Stimulated activated CD4-positive, alpha-beta T cell treated with anti-CD3 and anti-CD28 coated beads, Interleukin-1b, Interleukin-23, amount 100 ng/mL, for 48 hours (primary cell): ENCODE measurements at places on chromosomes 2 and 18.
A peak's percentile ranks its signal among the peaks of the same experiment; 100 is the strongest.

DNA sequence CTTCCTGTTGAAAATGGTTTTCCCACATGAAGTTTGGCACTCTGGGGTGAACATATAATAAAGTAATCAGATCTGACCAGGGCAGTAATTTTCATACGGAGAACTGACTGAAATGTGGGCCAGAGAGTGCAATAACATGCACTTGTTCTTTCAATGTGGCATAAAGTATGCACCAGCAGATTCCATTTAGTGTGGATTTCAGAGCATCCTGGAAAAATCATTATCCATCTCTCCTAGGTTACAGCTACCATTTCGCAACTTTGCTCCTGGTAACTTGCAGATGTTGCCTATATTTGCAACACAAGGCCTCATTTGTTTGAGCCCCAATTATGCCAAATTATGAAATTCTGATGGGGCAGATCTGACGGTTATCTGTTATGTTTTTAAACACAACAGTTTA lies 55.4 kb downstream of the COLEC12 start:
- no peak for DNase-seq

DNA sequence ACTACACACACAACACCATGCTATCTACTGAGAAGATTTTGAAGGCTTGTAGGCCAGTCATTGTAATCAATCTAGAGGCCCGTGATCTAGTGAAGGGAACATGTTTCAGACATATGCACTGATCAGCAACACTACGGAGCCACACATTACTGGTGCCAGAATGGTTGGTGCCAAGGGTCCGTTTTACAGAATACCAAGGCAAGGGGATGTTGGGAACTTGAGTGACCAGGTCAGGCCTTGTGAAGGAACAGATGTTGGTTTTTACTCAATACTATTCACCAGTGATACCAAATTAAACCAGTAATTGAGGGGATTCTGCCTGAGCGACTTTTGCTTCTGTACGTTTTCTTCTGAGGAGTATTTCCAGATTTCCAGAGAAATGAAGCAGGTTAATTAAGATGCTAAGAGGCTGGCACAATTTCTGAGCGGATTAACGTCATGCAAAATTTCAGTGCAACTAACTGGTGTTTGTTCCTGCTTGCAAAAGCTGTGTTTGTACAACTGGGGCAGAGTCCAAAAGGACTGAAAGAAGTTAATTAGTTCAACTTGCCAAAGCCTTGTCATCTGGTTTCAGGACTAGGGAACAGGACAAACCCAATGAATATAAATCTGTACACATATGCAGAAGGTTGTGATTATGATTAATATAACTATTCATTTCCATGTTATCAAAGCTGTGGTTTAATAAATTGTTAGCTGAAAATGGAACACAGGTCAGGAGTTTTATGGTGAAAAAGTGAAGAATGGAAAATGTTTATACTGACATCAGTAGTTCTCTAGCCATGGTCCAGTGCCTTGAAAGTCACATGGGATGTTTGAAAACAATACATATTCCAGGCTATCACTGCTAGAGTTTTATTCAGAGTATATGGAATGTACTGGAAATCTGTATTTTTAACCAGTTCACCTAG lies 432.1 kb upstream of the DCC start:
- DNase-seq = no peak

GRCh38 chr18:9792565-9793245 lies 84.6 kb downstream of the RAB31 start:
- DNase-seq = peak; percentile 27

DNA sequence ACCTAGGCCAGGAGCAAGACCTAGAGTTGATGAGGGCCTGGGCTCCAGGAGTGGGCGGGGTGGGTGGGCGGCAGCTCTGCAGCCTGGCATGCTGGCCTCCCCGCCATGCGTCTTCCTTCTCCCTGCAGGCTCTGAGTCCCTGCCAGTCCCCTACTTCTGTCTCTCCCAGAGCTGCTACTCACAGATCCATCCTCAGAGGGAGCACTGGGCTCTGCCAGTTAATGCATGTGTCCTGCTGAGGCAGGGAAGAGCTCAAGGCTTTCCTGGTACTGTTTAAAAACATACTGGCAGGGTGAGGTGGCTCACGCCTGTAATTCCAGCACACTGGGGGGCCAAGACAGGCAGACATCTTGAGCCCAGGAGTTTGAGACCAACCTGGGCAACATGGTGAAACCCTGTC lies 38.7 kb upstream of the EDAR start:
- DNase-seq = no peak

DNA sequence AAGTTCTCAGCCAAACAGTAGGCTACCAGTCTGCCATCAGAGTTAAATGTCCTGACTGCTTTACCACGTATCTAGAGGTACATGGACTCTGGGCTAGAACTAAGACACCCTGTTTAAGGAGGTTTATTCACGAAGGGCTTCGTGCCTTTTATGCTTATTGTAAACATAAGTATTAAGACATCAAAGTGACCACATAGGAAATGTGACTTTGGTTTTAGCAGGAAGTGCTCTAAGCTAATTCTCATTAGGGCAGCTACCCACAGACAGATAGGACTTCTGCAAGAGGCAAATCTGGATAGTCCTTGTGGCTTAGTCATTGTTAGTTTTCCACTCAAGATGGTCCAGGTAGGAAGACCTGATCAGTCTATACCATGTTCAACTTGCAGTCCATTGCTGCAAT lies 233.3 kb upstream of the MGAT5 start:
- DNase-seq = no peak

- no peak for DNase-seq
Measured at GRCh38 chr2:163800951-163801381, 65.2 kb upstream of the FIGN start.

DNA sequence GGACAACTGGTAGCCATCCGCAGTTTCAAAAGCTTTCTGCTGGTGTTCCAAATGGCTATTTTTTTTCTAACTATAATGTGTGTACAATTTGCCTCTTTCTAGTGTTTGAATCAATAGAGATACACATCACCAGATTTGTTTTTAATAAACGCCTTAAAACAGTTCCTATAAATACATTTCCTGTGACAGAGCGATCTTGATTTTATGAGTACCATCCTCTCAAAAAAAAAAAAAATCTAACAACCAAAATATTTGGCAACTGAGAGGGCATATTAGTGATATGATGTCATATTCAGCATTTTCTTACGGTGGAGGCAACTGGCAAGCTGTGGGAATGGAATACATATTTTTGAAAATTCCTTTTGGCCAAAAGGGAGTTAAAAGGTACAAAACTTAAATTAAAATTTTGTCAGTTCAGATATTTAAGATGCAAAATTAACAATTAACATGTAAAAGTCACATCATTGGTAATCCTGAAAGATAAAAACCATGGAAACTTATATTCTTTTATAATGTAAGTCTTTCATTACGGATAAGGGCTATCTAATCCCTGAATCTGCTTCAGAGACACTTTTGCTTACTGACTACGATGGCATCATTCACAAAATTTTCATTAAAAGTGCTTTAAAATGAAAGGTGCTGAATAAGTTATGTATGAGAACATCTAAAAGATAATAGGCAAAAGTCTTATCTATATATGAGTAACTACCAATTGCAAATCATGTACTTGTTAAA lies 268.4 kb downstream of the TCF4 start:
- no peak for DNase-seq

DNA sequence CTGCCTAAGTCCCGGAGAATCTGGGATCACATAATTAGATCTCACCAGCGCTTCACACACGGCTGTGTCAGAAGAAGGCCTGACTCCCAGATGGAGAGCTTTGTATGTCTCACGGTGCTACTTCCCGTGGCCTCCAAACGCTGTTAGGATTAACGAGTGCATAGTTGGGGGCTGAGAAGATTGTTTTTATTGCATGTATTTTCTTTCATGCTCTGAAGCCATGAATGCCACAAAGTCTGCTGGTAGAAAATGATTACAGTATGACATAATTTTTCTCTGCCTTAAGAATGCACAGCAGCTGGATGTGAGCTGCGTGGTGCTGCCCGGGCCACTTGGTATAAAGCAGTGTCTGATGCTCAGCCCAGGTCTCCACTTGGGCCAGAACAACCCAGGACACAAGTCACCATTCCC lies 166.5 kb downstream of the SEPTIN10 start:
- DNase-seq = no peak

DNA sequence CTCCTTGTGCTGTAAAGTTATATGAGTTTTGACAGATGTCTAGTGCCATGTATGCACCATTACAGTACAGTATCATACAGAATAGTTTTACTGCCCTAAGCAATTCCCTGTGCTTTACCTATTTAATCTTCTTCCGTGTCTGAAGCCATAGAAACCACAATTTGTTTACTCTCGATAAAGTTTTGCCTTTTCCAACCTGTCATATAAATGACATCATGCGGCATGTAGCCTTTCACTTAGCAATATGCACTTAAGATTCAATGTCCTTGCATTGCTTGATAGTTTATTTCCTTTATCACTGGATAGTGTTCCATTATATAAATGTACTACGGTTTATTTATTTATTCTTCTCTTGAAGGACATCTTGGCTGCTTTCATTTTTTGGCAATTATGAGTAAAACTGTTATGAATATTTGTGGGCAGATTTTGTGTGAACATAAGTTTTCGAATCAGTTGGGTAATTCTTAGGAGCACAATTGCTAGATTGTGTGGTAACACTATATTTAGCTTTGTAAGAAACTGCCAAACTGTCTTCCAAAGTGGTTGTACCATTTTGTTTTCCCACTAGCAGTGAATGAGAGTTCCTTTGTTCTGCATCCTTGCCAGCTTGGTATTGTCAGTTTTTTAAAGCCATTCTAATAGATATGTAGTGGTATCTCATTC lies 136.8 kb upstream of the MAP3K20 start:
- no peak for DNase-seq

DNA sequence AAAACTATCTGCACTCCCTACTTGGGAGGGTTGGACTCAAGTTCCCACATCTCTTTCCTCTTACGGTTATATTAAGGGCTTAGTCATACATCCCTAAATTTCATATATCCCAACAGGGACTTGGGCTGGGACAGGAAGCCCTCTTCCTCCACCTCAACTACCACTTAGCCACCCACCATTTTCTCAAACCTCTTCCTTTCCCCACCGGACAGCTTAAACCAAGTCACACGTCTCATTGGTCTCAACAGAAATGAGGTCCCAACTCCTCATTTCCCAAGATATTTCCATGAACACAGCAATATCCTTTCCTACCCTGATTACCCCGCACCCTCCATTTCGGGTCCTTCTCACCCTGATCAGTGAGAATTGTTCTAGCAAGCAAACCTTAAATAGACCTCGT lies 736 bp downstream of the ZSCAN30 start:
- DNase-seq = no peak

- DNase-seq = no peak
Measured at GRCh38 chr2:216636551-216637450, 3.6 kb downstream of the IGFBP2 start.

GRCh38 chr2:33577084-33577483 lies 22.0 kb downstream of the FAM98A start:
- DNase-seq = no peak

DNA sequence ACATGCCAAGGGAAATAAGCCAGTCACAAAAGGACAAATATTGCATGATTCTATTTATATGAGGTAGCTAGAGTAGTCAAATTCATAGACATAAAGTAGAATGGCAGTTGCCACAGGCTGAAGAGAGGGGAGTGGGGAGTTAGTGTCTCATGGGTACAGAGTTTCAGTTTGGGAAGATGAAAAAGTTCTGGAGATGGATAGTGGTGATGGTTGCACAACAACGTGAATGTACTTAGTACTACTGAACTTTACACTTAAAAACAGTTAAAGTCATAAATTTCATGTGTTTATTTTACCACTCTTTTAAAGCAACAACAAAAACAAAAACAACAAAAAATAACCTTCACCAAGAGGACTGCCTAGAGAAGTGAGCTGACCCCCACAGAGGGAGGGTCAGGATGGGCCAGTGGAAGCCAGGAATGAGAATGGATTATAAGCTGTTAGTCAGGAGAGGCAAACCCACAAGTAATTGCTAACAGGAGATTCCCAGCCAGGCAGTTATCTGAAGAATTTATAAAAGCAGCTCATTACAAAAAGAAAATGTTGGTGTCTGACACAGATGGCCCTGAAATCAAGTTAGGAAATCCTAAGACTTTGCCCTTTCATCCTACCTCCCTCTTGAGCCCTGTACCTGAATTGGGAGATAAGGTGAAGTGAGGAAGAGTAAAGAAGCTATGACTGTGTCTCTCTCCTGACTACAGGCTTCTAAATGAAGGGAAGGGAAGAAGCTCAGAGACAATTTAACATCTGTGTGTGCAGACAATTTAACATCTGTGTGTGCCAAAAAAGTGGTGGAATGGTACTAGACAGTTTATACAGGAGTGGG lies 263.4 kb downstream of the PDE11A start:
- no peak for DNase-seq

DNA sequence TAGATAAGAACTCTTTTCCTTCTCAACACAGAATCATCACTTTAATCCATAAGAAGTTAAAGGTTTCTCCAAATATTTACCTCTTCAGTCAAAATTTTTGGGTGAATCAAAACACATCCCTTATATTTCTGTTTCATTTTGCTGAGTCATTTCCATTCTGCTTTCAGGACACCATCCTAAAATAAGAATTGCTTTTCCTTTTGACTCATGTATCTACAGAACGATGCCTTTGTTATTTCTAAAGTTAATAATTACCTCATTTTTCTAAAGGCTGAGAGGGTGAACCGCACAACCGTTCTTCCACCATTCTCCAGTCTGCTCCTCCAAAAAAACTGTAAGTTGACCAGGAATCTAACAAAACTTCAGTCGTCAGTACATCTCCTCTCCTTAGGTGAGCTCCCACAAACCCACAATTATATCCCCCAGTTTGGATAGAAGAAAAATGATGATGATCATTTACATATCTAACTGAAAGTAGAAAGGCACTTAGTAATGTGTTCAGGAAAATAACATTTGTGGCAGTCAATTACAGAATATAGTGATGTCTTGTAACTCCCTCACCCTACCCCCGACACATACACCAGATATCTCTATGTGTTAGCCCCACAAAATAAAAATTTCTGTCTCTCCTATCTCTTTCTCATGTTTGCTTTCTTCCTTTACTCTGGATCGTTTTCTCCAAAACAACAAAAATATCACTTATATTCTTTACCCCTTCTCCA lies 162.5 kb downstream of the RAD51AP2 start:
- no peak for DNase-seq

GRCh38 chr2:80298954-80299353 lies 5.6 kb downstream of the LRRTM1 start:
- DNase-seq = no peak

- DNase-seq = no peak
Measured at GRCh38 chr2:127392828-127393578, 5.2 kb upstream of the MAP3K2 start.

DNA sequence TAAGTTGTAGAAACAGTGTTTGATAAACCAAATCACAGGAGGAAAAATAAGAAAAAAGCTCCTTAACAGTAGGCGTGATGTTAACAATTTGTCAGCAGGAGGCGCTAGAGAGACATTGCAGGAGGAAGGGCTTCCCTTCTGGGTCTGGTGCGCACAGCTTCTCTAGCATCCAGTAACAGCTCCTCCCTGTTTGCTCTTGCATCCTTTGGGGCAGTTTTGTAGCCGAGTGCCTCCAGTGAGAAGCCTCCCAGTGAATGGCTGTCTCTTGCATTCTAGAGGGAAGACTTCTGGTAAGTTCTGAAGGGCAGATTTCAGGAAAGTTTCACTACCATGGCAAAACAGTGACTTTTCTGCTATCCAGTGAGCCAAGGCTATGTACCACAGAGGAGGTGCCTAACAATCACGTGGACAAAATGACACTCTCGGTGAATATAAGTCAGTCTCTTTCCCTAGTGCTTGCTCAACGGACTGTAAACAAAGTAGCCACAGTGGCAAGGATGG lies 9.5 kb upstream of the ZNF396 start:
- DNase-seq = peak; percentile 64
